Activated CD4-positive, alpha-beta T cell treated with anti-CD3 and anti-CD28 coated beads, Interleukin-2, amount 10 ng/mL, durations not matched to agents 7 days and 5 days (primary cell): ENCODE measurements at places on chromosomes 13 and 19. TPM values are rescaled to one million over a fixed set of nuclear protein-coding genes. Genes with fewer than 3 reads are reported as not detected.

Gene FGF22
- total RNA-seq, result 0.12 TPM

Gene EHD2
- total RNA-seq, result not detected

Gene PRODH2
- not detected for total RNA-seq

Gene ASF1B
- 119 TPM for total RNA-seq

Gene CGB2
- not detected for total RNA-seq

Gene PRR20E
- not detected for total RNA-seq

Gene F2RL3
- total RNA-seq, result 0.65 TPM

Gene NALCN
- total RNA-seq, result not detected

Gene GSX1
- total RNA-seq, result not detected

Gene COL5A3
- total RNA-seq, result 0.40 TPM

Gene LYL1
- total RNA-seq, result 2.3 TPM

Gene GRIK5
- total RNA-seq, result 0.79 TPM

Gene C1QTNF9B
- total RNA-seq, result not detected

Gene FCHO1
- total RNA-seq, result 84.1 TPM

Gene SERTAD3
- 10.6 TPM for total RNA-seq

Gene UNC13A
- 0.04 TPM for total RNA-seq

Gene OR4F17
- total RNA-seq, result not detected

Gene FPR2
- not detected for total RNA-seq
